NCI-H2107 (cell line): ENCODE measurements at places on chromosomes 3 and 15.

DNA sequence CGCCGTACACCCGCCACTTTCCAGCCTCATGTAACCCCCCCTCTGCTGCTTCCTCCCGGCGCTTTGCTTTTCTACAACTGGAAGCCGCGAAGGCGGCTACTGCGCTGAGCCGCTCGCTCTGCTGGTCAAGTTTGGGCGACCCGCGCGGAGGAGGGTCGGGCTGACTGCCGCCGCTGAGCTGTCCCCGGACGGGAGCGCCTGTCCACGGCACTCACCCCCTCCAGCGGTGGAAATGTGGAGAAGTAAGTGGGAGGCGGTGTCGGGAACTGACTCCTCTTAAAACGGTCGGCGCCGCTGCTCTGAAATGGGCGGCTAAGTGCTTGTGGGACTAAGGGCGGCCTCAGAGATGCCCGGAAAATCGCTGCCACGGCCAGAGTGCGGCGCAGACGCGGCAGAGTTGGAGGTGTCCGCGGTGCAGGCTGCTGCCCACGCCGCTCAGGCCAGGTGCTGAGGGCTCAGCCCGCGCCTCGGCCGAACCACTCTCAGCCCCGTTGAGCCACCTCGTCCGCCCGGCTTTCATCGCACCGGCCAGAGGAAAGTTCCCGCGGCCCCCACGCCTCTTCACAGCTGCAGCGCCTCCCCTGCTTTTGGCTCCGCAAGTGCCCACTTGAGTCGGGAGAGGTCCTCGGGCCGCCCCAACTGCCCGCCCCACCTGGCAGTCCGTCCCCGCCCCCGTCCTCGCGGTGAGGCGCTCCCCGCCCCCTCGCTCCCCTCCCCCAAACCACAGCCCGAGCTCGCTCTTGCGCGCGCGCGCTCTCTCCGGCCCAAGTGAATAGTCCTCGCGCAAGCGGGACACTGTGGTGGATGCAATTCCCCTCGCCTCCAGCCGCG, at the start of gene EPHA6:
TSS of gene EPHA6 (plus strand) at position 775 of the 831 bp plus-strand sequence.
- no peak for DNase-seq

- DNase-seq = no peak
These were observed 14.0 kb upstream of the KLF15 start for GRCh38 chr3:126371096-126371705.

- DNase-seq = no peak
These were observed 890.9 kb upstream of the CFAP20DC start for GRCh38 chr3:59940718-59941117.

GRCh38 chr3:10234526-10235230, 13.6 kb upstream of the TATDN2 start:
- DNase-seq = no peak
